ENCODE measurements at places on chromosomes 3 and 15.
A peak's percentile ranks its signal among the peaks of the same experiment; 100 is the strongest.

GRCh38 chr15:66701422-66702034, 508 bp upstream of the SMAD6 start:
- DNase-seq: peak; percentile 38

- DNase-seq: no peak
Observed at GRCh38 chr15:89494941-89495637, 1.3 kb downstream of the RHCG start.

DNA sequence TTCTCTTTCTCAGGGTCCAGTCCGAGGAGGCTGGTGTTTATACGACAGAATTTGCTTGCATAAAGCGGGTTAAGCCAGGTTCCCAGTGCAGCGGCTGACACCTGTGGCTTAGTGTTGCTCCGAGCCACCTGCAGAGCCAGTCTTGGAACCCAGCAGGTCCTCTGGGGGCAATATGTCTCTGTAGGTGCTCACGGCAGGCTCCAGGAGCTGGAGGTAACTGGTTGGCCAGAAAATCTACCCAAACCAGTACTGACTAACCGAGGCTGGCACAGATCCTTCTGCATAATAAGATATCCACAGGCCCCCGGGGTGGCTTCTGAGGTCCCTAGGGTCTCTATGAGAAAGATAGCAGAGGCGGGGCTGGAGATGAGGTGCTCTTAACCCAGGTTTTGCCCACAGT, 3.2 kb downstream of the MGLL start:
- DNase-seq: no peak

DNA sequence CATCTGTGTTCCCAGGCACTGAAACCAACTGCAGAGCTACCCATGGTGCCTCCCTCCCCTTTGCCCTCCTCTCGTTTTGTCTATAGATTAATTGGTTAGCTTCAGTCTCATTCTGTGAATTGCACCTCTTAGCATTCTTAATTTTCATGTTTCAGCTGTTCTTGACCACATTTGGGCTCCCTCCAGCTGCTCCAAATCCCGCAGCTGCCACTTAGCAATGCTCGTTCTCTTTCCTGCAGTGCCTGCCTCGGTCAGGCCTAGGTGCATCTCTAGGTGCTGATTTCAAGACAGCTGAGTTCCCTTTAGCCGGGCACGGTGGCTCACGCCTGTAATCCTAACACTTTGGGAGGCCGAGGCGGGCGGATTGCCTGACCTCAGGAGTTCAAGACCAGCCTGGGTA, 47.0 kb upstream of the SMAD3 start:
- no peak for DNase-seq

GRCh38 chr3:170258105-170258487, 35.9 kb downstream of the PRKCI start:
- no peak for DNase-seq

GRCh38 chr3:171168551-171168950, 142.0 kb upstream of the SLC2A2 start:
- DNase-seq: no peak

- peak; percentile 73 for DNase-seq
Observed at GRCh38 chr3:177827511-177828207, 630.4 kb upstream of the TBL1XR1 start.

DNA sequence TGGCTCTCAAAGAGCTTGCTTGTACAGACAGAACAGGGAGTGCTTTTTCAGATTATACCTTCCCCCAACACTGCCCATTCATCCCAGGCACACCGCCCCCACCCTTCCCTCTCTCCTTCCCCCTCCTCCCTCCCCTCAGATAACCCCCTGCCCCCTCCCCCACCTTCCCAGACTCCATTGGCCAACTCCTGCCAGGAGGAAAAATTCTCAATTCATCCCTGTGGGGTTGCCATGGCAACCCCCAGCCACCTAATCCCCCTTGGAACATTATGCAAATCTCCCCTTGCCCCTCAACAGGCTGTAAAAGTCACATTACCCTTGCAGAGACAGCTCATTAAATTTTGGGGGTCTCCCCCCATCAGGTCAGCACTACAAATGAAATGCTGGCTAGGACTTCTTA, 14.3 kb downstream of the TLE3 start:
- no peak for DNase-seq

GRCh38 chr15:34815836-34816235, 20.5 kb upstream of the ACTC1 start:
- no peak for DNase-seq

DNA sequence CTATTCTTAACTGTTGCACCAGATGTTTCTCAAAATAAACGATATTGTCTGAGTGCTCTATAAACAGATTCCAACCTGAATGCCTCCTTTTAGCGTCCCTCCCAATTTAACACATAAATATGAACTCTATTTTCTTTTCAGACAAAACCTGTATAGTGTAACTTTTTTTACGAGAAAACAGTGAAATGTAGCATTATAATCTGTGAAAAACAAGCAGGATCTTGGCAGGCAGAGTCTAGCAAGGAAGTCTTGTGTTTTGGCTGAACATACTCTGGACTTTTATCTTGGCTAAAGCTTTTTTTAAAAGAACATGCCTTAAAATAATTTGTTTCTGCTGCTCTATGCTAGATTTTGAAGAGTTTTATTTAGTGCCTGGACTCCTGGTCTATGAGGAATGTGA, 150.5 kb downstream of the ROBO2 start:
- no peak for DNase-seq

DNA sequence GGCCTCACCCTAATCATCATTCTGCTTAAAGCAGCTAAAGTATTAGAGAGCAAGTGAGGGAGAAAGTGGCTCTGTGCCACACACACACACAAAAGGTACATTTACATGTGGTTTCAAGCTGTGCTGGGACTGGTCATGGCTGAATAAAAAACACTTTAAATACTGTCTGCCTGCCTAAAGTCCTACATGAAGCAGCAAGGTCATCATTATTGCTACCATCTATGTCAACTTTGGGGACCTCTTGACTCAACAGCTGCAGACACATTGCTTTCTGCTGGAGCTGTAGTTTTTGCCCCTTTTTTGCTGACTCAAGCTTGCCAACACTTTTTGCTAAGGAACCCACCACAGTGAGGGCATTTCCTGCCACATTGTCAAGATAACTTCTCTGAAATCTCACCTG, 1237.9 kb downstream of the ROBO2 start:
- no peak for DNase-seq

- no peak for DNase-seq
Observed at GRCh38 chr15:41115652-41116115, 396 bp downstream of the INO80 start.

- peak; percentile 63 for DNase-seq
Observed at GRCh38 chr3:159775372-159775961, 213.2 kb upstream of the IL12A start.
